ENCODE measurements at places on chromosomes 6 and 20.

DNA sequence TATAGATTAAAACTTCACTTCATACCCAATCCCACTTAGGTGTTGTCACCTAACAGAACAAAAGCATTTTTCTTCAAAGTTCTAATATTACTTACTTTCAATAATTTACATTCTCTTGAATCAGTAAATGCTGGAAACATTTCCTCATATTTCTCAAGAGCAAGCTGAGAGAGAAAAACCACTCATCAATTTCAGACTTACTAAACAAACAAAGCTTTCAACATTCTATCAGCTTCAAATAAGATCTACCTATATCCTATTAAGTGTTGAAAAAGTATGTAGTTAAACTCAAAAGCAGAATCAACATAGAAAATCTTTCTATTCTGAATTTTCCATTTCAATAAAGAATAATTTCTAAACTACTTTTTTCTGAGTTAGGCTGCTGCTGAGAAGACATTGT is 17.8 kb downstream of the GZF1 start:
- DNase-seq, result no peak

DNA sequence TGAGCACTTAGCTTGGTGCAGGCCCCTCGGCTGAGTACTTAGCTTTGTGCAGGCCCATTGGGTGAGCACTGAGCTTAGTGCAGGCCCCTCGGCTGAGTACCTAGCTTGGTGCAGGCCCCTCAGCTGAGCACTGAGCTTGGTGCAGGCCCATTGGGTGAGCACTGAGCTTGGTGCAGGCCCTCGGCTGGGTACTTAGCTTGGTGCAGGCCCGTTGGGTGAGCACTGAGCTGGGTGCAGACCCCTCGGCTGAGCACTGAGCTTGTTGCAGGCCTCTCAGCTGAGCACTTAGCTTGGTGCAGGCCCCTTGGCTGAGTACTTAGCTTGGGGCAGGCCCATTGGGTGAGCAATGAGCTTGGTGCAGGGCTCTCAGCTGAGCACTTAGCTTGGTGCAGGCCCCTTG is 387.1 kb downstream of the THBS2 start:
- DNase-seq, result no peak

DNA sequence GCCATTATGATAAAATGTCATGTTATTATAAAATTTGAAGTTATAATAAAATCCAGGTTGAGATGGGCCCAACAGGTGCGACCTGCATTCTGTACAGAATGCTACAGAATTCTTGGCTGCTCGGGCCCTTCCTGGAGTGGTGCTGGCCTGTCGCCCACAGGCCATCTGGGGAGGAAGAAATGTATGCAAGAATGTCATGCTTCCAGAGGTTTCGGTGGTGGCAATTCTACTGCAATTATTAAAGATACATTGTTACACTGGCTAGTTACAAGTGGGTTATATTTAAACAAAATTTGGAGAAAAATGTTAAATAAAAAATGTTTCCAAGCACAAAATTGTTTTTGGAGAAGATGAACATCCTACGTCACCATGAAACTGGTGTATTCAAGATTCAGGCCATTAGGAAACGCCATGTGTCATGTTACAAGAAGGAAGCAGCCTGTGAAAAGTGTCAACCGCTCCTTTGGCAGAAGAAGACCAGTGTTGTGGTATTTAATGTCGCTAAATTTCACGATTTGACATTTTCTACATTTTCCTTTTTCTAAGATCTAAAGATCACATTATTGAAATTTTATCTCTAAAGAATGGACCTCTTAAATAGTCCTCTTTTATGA is 7.1 kb downstream of the RAMACL start:
- no peak for DNase-seq

GRCh38 chr6:75467284-75467683 is 26.3 kb downstream of the FILIP1 start:
- DNase-seq, result no peak

- DNase-seq, result no peak
Measured at GRCh38 chr6:10297832-10298231, 117.0 kb downstream of the TFAP2A start.

DNA sequence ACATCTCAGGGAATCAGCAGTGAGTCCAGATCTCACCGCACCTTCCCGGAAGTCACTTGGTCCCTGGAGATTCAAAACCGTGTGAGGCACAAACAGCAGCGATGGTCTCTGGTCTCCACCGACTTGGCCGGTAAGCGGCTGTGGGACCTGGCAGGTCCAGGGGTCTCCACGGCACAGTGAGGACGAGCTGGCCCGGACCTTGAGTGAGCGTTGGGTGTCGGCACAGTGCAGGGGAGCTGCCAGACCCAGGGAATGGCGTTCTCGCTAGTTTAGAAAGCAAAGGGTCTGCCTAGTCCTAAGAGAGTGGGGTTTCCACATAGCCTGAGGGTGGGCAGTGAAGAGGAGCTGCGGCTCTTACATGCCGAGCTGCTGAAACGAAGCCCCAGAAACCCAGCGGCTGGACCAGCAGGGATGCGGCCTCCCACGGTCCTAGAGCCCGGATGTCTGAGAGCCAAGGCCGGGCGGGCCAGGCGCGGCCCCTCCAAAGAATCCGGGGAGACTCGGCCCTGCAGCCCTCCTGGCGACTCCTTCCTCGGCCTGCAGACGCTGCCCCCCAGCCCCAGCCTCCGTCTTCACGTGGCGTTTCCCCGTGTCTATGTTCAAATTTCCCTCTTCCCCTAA is 185.0 kb downstream of the ERMARD start:
- DNase-seq, result no peak

DNA sequence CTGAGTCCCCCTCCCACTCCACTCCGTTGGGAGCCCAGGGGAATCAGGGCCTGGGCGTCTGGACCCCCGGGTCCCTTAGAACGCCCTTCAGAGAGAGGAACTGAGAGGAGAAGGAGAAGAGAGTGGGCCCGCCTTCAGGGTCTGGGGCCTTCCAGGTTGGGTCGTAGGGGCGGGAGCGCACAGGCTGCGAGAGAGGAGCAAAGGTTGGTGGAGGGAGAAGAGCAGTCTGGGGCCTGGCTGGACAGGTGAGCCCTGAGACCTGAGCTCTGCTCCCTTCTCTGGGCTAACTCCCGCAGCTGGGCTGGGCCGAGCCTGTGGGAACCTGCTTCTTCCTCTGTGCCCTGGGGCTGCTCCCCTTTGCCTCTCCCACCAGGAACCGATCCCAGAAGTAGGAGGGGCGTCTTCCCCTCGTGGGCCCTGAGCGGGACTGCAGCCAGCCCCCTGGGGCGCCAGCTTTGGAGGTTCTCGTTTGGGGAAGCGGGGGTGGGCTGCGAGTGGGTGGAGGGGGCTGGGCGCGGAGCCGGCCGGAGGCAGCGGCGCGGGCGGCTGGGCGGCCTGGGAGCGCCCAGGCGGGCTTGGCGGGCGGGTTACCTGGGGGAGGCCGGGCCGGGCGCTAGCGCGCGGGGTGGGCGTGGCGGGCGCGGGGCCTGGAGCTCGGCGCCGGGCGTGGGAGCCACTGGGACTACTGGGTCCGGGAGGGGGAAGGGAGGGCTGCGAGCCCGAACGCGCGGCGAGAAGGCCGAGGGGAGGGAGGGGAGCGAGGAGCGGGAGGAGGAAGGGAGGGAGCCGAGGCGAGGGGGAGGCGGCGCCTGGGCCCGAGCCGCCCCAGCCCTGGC is at the start of gene DDR1:
TSS of gene DDR1 (plus strand) at position 835 of the 836 bp plus-strand sequence. CDS start 4,211 bp downstream, outside the sequence.
- DNase-seq, result no peak

GRCh38 chr20:14861028-14861699 is 523.8 kb upstream of the FLRT3 start:
- no peak for DNase-seq

DNA sequence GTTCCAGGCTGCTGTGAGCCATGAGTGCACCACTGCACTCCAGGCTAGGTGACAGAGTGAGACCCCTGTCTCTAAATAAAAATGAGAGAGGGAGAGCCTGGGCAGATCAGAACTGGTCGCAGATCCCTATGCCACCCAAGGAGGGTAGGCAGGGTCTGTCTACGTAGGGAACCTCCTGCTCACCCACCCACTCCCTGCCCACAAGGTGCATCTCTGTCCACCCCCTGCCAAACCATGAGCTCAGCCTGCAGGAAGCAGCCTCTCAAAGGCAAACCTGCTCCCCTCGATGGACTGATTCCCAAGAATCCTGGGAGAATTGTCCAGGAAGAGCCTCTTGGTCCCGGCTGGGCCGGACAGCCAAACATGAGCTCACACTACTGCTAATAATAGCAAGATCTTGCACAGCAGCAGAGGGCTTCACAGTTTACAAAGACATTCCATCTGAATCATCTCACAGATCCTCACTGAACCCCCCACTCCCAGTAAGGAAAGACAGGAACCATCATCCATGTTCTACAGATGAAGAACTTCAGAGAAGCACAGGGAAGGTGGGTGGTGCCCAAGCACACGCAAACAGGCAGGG is 27.8 kb upstream of the TLDC2 start:
- DNase-seq, result no peak

GRCh38 chr6:139597771-139598755 is 223.6 kb upstream of the CITED2 start:
- no peak for DNase-seq

DNA sequence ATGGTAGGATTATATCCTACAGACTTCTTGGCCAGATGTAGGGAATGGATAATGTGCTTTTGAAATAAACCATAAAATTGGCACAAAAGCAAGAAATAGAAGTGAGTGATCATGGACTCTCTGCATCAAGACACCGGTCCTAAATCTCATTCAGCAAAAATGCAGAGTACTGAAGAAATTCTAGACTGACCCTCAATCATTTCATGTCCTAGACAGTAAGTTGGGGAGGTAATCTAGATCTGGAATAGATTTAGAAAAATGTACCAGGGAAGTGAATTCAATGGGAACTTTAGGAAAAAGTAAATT is 69.7 kb upstream of the ADTRP start:
- DNase-seq, result no peak

DNA sequence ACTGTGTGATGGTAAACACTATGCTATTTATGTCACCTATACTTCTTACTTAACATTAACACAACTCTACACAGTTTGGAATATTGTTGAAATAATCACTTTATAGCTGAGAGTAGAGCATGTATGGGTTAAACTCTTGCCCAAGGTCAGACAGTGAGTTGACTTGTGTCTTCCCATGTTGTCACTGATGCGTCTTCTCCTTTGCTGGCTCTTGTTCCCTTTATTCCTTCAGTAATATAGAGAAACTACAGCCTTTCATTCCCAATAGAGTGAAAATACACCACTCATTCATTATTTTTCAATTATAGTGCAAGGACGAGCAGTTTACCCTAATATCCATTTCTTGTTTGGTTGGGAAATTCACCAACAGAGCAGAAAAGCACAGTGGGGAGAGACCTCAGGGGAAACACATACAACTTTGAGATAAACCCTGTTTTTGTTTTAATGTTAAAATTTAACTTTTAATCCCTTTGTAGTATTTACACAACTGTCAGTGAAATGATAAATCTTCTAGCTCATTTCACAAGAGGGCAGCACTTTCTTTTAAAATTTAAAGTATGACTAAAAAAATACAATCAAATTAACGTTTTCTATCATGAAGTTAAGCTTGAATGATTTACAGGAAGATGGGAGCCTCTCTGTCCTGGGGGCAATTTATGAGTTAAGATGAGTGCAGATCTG is 363.0 kb downstream of the UTRN start:
- no peak for DNase-seq

- no peak for DNase-seq
Measured at GRCh38 chr20:53582574-53583351, 10.9 kb downstream of the ZNF217 start.

DNA sequence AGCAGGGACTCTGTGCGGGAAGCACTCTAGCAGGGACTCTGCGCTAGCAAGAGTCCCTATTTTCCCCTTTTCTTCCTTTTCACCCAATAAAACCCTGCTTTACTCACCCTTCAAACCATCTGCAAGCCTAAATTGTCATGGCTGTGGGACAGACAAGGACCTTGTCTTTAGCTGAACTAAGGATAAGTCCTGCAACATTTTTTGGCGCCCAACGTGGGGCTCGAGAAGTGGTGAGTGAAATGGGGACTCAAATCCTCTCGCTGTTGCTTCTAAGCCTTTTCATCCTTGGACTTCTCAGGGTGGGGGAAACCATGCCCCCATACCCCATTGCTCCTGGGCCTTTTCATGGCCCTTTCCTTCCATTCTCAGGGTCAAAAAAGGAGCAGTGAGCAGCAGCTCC is 46.4 kb downstream of the IMPG1 start:
- DNase-seq, result no peak

GRCh38 chr6:23181356-23182110 is 612.2 kb downstream of the HDGFL1 start:
- DNase-seq, result no peak

DNA sequence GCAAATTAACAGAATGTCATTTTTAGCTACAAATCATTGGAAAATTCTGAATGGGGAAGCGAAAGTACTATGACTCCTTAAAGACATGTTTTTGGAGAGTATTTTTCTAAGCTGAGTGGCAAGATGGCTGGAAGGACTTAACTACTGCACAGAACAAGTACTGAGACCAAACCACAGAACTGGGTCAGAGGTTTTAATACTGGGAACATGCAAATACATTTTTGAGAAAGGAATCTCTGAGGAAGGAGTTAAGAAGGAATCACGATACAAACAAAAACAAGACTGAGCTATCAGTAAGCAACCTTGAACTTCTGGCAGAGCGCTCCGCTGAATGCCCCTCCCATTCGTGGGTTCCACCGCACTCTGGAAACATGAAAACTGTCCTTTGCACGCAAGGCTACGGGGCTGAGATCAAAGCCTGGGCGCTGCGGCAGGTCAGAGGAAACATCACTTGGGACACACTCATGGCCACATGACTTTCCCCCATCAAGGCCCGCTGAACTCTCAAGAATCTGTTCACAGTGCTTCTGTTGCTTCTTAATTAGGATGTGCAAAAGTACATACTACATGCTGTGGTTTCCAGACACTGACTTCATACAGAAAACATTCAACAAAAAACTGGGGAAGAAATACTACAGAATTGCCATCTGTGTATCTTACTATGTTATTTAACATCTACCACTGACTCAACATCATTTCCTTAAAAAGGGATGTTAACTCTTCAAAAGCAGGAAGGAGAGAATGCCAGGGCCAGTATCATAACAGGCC is 27.8 kb downstream of the SLC23A2 start:
- DNase-seq, result no peak

GRCh38 chr6:71238351-71238750 is 50.3 kb upstream of the OGFRL1 start:
- DNase-seq, result no peak

- DNase-seq, result no peak
Measured at GRCh38 chr6:43807228-43808061, 37.4 kb downstream of the VEGFA start.

DNA sequence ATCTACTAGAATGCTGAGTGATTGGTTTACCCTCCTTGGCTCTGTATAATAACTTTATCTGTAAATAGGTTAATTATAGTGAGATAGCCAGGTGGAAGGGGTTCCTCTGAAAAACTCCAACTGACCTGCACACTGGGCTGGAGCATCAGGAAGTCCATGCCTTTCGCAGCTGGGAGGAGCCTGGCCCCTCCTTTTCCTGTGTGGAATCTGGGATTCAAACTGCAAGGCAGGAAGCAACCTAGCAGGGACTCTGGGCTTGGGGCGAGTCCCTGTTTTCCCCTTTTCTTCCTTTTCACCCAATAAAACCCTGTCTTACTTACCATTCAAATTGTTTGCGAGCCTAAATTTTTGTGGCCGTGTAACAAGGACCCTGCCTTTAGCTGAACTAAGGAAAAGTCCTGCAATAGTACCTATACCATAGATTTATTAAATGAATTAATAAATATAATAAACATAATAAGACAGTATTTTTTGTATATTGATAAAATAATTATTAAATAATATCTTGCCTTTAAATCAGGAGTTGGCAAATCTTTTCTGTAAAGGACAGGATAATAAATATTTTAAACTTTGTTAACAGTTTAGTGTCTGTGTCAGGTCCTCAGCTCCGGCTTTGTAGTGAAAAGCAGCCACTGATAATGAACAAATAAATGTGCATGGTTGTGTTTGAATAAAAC is 406.2 kb upstream of the MMS22L start:
- DNase-seq, result no peak

All from stimulated activated CD4-positive, alpha-beta T cell treated with anti-CD3 and anti-CD28 coated beads, TNF-alpha, amount 100 ng/mL, for 1 hour (primary cell).